ENCODE measurements at places on chromosomes 2 and 18. TPM values are rescaled to one million over a fixed set of nuclear protein-coding genes. Genes with fewer than 3 reads are reported as not detected.

UNC80 gene
- not detected for total RNA-seq

CDC42EP3 gene
- 16.6 TPM for total RNA-seq

GPC1 gene
- total RNA-seq = 6.8 TPM

AMER3 gene
- not detected for total RNA-seq

EVX2 gene
- total RNA-seq = not detected

ALPP gene
- not detected for total RNA-seq

SOX11 gene
- total RNA-seq = not detected

NEU2 gene
- not detected for total RNA-seq

KRTCAP3 gene
- total RNA-seq = 7.1 TPM

NEU4 gene
- total RNA-seq = 0.19 TPM

ABCG8 gene
- not detected for total RNA-seq

All from activated naive CD4-positive, alpha-beta T cell treated with anti-CD3 and anti-CD28 coated beads, Interleukin-2, amount 10 ng/mL, durations not matched to agents 5 hours and 36 hours (primary cell).